ENCODE measurements at places on chromosomes 11 and 22. TPM values are rescaled to one million over a fixed set of nuclear protein-coding genes. Genes with fewer than 3 reads are reported as not detected.

DNA sequence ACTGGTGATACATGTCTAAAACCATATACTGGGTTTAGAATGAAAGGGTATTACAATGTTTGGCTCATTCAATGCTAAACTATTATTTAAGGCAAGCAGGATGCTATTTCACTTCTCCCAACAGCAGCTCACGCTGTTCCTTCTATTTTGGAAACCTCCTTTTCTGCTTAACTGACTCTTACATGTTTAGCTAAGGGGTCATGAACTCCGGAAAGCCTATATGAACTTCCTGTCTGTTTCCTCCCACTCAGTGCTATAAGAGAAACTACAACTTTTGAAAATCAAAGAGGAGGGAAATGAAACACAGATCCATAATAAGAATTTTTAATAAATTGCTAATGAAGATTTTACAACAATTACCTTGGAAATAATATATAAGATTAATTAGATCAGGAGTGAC is 30.9 kb downstream of the SLC36A4 start:
- H3K4me1 ChIP-seq = no peaks in the 10 kb centered on the region
- DNase-seq = no peak
- H3K27me3 ChIP-seq = no peaks in the 10 kb centered on the region

GRCh38 chr11:57406337-57406904 is 16.0 kb upstream of the PRG2 start:
- H3K27me3 ChIP-seq = no peaks in the 10 kb centered on the region
- H3K4me1 ChIP-seq = peaks cover 19% of the 10 kb centered on the region
- H3K27ac ChIP-seq = peak overlapping the region; percentile 6
- no peak for DNase-seq
- H3K36me3 ChIP-seq = peaks cover 41% of the 10 kb centered on the region

Gene SCN2B
- 0.14 TPM for total RNA-seq

Gene FAM181B
- total RNA-seq = not detected
